Kidney (tissue), 22 donors: ENCODE measurements at places on chromosomes 3 and 15. TPM values are rescaled to one million over a fixed set of nuclear protein-coding genes. Genes with fewer than 3 reads are reported as not detected.

CPEB1 gene
- 1.4 TPM for total RNA-seq

GRCh38 chr3:3783696-3784095 lies 15.5 kb upstream of the LRRN1 start:
- no peak overlapping the region for H3K27ac ChIP-seq
- H3K4me3 ChIP-seq = no peak overlapping the region
- no peaks in the 10 kb centered on the region for H3K27me3 ChIP-seq
- no peak for DNase-seq
- H3K4me1 ChIP-seq = no peaks in the 10 kb centered on the region

- H3K36me3 ChIP-seq = no peaks in the 10 kb centered on the region
- H3K4me1 ChIP-seq = no peaks in the 10 kb centered on the region
- H3K4me3 ChIP-seq = no peak overlapping the region
These were observed 212.4 kb downstream of the TLE3 start for GRCh38 chr15:69885173-69885955.

DNA sequence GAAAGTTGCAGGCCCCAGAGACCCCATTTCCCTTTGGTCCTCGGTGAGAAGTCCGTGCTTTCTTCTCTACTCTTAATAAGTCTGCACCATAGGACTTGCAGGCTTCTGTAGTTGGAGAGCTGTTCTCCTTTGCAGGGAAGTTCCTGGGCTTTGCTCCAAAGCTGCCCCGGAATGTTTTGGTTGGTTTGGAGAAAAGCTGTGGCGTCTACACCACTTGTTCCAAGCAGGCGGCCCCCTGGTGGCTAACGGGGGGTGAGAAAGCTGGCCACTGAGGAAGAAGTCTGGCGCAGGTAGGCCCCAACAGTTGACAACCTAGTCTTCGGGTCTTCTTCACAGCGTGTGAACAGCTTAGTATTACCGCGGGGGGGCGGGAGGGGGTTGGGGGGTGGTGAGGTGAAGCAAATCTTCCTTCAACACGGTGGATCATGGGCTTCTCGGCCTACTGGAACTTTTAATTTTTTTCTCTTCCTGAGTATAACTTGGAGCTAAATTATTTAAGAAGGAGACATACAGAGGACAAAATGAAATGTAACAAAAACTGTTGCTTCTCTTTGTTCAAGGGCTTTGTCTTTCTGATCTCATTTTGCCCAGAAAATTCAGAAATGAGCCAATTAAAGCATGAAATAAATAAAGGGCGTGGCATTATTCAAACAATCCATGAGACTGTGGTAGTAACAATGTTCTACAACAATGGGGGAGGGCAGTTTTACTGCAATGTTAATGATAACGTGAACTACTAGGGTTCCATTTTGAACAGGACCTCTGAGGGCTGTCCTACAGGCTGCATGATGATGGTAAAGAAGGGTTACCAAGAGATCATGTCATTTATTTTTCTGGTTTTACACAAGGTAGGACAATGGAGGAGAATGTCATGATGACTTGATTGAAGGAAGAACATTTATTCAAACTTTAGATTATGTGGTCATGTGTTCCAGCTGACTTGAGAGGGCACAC lies 2.2 kb upstream of the THRB start:
- H3K4me1 ChIP-seq = no peaks in the 10 kb centered on the region
- peaks cover 10% of the 10 kb centered on the region for H3K27me3 ChIP-seq
- no peak overlapping the region for H3K27ac ChIP-seq

- H3K4me3 ChIP-seq = no peak overlapping the region
- no peaks in the 10 kb centered on the region for H3K4me1 ChIP-seq
- H3K36me3 ChIP-seq = no peaks in the 10 kb centered on the region
These were observed 257.6 kb upstream of the GOLGA6L4 start for GRCh38 chr15:83977992-83978391.
